GF-D8 (cell line): ENCODE measurements at places on chromosomes 13 and 19.

DNA sequence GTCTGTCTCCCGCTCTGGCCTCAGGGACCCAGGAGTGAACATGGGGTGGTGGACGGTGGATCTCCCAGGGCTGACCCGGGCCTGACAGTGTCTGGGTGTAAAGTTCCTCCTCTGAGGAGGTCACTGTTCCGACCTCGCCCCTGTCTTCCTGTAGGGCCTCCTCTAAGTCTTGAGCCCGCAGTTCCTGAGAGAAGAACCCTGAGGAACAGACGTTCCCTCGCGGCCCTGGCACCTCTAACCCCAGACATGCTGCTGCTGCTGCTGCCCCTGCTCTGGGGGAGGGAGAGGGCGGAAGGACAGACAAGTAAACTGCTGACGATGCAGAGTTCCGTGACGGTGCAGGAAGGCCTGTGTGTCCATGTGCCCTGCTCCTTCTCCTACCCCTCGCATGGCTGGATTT is at the start of gene SIGLEC9:
SIGLEC9 (plus strand) TSS at position 178 of the 400 bp plus-strand sequence; CDS start at position 247, 69 bp downstream.
- no peak for DNase-seq

GRCh38 chr19:37803249-37803840 is 24.0 kb upstream of the ZNF573 start:
- DNase-seq: no peak

DNA sequence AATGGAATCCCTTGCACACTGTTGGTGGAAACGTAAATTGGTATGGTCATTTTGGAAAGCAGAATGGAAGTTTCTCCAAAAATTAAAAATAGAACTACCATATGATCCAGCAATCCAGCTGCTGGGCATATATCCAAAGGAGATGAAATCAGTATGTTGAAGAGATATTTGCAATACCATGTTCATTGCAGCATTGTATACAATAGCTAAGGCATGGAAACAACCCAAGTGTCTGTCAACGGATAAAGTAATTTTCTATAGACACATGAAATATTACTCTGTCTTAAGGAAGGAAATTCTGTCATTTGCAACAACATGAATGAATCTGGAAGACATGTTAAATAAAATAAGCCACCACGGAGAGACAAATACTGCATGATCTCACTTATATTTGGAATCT is 124.7 kb downstream of the GPC5 start:
- DNase-seq: no peak

- no peak for DNase-seq
These were observed 4.8 kb downstream of the TJP3 start for GRCh38 chr19:3712663-3713611.

- DNase-seq: no peak
These were observed 37.9 kb upstream of the CPB2 start for GRCh38 chr13:46142776-46143175.

DNA sequence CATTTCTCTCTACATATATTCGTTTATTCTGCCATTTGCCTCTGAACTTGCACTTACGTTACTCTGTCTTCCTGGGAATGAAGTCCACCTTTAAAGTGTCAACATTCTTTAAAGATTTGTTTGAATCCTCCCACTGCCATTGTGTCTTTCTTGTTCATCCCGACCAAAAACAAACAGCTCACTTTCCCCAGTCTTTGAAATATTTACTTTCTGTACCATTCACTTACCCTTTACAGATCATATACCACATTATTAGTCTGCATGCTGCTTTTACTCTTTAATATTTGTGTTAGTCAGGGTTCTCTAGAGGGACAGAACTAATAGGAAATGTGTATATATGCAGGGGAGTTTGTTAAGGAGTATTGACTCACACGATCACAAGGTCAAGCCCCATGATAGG is 176.6 kb upstream of the STARD13 start:
- no peak for DNase-seq

DNA sequence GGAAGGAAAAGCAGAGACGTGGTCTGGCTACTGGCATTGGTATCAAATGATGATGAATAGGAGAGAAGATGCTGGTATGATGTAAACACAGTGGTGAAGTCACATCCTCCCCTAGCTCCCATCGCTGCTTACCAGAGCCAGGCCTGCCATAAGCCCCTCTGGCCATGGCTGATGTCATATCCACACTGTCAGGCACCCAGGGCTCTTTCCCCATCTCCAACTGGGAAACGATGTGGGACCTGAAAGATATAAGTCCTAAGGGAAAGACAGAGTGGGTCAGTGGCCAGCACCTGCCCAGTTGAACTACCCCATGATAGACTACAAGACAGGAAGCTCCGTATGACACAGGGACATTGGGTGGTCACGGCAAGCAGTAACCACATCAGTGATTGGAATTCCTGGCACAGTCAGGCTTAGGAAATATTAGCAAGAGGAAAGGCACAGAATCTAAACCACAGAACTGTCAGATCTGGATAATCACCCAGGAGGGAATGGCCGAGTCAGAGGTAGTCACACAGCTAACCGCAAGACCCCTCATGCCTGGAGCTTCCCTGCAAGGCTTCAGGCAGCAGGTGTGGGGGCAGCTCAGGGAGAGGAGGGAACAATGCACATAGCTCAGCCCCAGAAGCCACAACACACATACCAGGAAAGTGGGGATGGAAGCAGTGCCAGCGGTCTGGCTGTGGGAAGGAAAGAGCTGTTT is 3.8 kb downstream of the ZNF792 start:
- DNase-seq: no peak

DNA sequence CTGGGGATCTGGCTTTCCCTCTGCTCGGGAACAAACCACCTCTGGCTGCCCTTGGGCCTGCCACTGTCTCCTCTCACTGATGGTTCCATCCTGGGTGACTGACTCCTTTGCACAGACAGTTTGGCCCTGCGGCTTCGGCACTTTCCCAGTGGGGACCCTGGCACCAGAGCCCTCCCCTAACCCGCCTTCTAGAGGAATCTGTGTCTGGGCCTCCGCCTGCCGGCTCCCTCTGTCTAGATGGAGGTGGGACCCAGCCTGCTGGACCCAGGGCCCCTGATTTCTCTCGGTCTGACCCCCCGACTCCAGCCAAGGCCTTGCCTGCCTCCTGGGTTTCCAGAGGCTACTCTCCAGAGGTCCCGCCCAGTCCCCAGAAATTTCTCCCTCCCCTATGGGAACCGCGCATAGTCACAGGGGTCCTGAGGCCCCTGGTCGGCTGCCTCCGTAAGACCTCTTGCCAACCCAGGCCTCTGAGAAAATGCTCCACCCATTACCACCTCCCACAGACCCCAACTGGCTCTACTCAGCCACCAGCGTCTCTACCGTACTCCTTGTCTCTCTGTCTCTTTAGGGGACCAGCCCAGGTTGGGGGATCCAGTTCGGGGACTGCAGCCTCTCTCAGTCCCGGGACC is 2.7 kb downstream of the CCDC106 start:
- no peak for DNase-seq

- no peak for DNase-seq
These were observed 657.3 kb downstream of the EFNB2 start for GRCh38 chr13:105878119-105878700.

- DNase-seq: no peak
These were observed 1.2 kb downstream of the KLF2 start for GRCh38 chr19:16325641-16326400.

GRCh38 chr13:43939086-43939485 is 59.4 kb downstream of the LACC1 start:
- DNase-seq: no peak

- DNase-seq: no peak
These were observed 23.8 kb upstream of the CBY2 start for GRCh38 chr13:45678282-45678681.

GRCh38 chr13:27034678-27035111 is 136.9 kb downstream of the USP12 start:
- DNase-seq: no peak

GRCh38 chr19:4303819-4304537 is 420 bp upstream of the FSD1 start:
- DNase-seq: no peak

DNA sequence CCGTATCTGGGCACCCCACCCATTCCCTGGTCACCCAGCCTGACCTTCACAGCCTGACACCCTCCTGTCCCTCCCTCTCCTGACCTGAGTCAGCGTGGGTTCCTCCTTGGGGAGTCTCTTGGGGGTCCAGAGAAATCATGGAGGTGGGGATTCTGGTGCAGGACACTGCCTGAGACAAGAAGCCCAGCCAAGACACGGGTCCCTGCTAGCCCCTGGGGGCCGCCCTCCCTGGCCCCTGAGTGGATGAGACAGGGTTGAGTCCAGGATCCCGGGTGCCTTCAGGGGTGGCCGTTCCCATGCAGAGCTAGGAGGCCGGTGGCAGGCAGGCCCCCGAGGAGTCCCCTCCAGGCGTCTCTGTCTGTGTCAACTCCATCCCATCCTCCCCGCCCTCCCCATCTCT is 1.6 kb downstream of the MAP2K7 start:
- DNase-seq: no peak

DNA sequence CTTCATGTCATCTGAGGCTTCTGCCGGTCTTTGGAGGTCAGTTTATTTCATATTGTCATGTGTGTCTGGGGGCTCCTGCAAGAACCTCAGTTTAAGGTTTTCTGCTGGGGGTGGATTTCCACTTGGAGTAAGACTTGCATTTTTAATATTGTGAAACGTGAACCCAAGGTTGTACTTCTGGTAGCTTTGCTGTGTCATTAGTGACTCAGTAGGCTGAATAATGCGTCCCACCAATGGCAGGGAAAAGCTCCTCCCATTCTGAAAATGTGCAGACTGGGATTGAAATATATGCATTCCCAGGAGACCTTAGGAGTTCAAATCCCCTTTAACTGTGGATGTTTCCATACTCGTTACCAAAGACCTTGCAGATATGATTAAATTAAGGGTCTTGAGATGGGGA is 46.2 kb downstream of the ING1 start:
- no peak for DNase-seq

GRCh38 chr13:71867131-71867814 is at the start of gene DACH1:
TSS of gene DACH1 (minus strand) at chr13:71867204.
- peak; percentile 99 for DNase-seq

DNA sequence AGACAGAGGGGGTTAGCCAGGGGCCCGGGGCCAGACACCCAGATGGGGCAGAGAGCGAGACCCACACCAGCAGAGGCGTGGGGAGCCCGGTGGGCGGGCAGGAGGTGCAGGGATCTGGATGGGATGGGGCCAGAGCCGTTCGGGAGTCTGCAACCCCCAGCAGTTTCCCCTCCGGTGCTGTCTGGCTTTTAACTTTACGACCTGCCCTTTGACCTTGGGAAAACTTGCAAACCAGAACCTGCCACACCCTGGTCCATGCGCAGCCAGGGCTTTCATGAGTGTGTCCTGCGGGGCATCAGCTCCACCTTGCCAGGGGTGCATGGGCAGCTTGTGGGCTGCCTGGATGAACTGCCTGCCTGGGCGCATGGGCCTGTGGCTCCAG is 9.8 kb downstream of the JOSD2 start:
- no peak for DNase-seq

DNA sequence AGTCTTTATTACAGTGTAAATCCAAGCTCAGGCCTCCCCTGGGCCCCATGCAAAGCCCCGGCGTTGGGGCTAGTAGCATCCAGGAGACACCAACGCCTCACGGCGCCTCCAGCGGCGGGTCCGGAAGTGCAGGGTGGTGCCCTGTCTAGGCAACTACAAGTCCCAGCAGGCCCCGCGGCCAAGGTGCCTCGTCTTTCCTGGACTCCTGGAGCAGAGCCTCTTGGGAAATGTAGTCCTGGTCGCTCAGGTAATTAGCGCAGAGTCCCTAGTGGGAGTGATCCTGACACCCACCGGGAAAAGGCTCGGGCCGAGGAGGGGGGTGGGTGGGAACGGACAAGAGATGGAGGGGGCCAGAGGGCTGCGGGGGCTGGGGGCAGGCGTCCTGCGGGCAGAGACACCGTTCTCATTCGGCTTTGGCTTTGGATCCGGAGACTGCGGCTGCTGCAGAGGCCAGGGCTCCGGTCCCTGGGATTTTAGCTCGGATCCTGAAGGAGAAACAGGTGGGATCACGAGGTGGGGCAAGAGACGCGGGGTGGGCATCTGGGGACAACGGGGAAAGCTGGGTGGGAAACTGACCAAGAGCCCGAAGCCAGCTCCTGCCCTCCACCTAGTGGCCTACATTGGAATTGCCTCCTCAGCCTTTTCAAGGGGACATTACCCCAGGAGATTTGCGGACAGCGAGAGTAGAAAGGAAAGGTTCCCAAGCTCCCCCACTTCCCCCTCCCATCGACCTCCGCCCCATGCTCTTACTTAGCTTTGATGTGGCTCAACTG is 11.4 kb downstream of the RTN2 start:
- DNase-seq: peak; percentile 81

DNA sequence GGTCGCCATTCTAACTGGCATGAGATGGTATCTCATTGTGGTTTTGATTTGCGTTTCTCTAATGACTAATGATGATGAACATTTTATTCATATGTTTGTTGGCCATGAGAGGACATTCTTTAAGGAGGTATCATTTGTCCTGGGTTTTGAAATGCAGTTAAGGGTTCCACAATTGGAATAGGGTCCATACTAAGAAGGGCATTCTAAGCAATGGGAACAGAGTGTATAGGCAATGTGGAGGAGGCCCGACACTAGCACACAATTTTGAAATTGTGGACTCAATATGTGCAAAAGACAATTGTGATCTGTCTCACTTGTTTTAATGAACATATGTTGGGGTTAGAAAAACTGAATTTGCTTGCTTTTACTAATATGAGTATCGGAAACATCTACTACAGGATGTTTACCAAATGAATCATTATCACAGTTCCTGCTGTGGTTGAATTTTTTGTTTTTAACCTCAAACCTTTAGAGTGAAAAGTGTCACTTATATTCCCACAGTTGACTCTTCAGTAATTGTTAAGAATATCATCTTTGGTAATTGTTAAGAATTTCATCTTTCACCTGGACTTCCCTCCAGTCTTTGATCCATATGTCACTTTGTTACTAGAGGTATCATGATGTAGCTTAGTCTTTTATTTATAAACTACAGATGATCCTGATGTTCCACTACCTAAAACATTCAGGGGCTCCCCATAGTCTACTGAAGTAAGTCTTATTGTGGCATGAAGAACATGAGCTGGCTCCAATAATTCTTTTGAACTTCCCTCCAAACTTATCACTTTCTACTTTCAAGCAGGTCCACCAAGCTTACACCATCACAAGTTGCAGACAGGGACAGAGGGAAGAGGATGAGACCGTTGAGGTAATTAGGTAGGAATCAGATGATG is 109.7 kb upstream of the KLF12 start:
- DNase-seq: no peak

- DNase-seq: no peak
These were observed 62.4 kb upstream of the C1QTNF9 start for GRCh38 chr13:24247016-24247415.

DNA sequence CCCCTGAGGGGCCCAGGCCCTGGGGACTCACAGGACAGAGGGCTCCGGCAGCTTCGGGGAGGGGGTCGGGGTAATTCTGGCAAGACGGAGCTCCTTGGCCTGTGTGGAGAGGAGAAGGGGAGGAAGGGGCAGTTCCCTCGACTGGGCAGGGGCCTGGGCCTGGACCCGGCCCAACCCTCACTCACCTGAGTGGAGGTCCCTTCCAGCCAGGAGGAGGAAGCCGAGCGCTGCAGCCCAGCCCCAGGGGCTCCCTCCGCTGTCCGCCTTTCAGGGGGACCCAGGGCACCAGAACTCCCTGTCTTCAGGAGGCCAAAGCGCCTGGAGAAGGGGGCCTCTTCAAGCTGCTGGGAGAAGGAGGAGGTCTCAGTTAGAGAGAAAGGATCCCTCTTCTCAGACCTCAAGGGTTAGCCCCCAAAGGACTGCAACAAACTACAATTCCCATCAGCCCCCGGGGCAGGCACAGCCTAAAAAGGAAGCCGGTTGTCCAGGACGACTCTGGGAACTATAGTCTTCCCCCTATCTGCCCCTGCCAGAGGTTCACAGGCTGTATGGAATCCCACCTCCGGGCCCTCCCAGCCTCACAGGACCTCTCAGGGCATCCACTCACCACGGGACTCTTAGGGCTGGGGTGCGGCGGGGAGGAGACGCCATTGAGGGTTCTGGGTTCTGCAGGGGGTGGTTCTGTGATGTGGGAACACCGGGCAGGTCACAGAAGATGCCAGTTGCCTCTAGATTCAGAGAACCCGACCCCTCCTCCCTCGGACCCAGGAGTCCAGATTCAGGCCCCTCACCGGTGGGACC is 19.8 kb downstream of the EPS8L1 start:
- DNase-seq: no peak
